ENCODE measurements at places on chromosomes 4 and X.

DNA sequence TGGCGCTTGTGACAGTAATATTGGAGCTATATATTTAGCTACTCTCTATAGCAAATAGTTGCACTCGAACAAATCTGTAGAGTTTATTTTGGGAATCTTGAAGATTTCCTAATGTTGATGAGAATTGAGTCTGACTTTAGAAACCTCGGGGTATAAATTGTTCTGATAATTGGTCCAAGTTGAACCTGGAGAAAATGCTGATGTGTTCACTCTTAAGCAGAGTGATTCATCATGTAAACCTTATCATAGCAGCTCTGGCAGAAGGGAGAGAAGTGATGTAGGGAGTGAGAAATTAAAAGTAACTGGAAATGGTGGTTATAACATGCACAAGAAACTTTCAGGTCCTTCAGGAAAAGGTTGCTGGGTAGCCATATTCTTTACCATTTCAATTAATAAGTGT is 16.4 kb upstream of the SLC4A4 start:
- DNase-seq = no peak

GRCh38 chrX:100743009-100743607 is 11.2 kb upstream of the SYTL4 start:
- no peak for DNase-seq

DNA sequence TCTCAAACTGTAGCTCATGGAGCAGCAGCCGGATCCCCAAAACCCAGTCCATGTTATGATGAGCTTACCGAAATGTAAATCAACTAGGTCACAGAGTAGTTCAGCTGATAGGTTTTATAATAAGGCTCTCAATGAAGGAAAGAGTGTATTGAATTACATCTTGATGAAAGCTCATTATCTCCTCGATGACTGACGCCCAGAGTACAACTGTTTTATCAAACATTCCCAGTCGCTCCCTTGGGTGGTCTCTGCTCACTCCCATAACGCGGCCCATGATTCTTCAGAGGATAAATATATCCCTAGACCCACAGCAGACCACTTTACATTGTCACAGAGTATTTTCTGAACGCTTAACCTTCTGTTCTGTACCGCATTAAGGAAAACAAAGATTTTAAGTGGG is 452.3 kb upstream of the GALNT7 start:
- DNase-seq = no peak

DNA sequence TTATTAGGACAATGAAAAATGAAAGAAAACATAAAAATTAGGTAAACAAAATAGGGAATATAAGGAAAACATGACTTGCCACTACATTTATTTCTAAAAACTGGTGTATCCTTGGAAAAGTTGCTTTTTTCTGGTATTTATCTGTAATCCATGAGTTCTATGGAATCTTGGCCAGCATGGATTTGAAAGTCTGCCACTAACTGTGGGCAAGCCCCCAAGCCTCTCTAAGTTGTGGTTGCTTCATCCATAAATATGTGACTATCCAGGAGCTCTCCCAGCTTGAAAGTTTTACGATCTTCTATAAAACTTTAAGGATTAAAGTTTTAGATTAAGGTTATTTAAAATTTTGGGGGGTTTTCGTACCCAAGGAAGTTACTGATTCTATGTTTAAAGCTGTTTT is 21.8 kb downstream of the RPS6KA3 start:
- no peak for DNase-seq

All from mesothelial cell of epicardium (in vitro differentiated cells).